Fibroblast of upper back skin (primary cell): ENCODE measurements at places on chromosomes 1 and 21.

GRCh38 chr1:93331412-93331811, 14.3 kb upstream of the DR1 start:
- peak; percentile 49 for DNase-seq

- no peak for DNase-seq
Measured at GRCh38 chr1:29309621-29310020, 73.3 kb downstream of the PTPRU start.

GRCh38 chr1:226937940-226938725, 2.0 kb upstream of the COQ8A start:
- no peak for DNase-seq

DNA sequence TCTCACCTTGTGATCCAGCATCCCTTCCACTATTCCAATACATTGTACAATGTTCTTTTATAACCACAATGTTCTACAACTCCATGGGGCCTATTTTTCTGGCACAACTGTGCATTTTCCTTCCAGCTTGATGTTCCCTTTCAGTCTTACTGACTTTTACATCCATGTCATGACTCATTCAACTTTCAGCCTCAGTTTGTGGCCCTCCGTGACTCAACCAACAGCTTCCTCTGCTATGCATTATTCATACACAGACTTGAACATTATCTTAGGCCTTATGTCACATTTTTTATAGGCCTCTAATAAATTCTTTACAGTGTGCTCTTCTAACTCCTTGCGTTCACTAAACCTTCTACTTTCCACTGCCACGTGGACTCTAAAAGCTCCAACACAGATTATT, 119.4 kb upstream of the PRMT6 start:
- DNase-seq = peak; percentile 98

DNA sequence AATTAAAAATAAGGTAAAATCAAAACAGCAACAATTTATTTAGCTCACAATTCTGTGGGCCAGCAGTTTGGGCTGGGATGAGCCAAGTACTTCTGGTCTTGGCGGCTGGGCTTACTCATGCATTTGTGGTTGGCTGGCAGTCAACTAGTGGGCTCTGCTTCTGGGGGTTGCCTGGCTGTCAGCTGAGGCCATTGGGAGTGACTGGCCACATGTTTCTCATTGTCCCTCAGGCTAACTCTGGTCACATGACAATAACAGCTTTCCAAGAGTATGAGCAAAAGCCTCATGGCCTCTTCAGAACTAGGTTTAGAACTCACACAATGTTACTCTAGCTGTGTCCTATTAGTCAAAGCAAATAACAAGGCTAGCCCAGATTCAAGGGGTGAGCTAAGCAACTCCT, 15.6 kb upstream of the CHIA start:
- DNase-seq = peak; percentile 52

- DNase-seq = no peak
Measured at GRCh38 chr1:233045588-233045987, 95.2 kb downstream of the NTPCR start.

GRCh38 chr1:233304489-233305102, 9.1 kb upstream of the PCNX2 start:
- peak; percentile 28 for DNase-seq

GRCh38 chr1:204578867-204579664, 62.9 kb downstream of the MDM4 start:
- DNase-seq = peak; percentile 25

DNA sequence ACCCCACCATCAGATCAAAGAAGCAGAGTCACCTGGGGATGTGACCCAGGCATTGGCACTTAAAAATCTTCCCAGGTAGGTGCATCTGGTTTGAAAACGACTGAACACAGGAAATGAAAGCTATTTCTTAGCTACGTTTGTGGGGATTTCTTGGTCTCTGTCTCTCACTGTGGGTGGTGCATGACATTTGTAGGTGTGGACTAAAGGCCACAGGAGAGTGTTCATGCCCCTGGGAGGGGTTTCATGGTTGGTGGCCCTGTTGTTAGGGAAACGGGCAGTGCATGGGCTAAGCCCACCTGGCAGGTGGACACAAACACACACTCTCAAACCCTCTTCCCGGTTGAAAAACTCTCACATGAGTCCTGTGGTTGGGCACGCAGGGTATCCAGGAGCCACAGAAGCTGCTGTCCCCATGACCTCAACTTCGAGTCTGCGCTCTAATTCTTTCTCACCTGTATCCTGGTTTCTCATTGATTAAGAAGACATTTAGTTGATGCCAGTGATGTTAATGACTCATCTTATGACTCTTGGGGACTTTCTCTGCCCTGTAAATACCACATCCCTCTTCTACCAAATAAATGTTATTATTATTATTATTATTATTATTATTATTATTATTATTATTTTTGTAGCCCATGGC, 119.4 kb downstream of the MRPS6 start:
- DNase-seq = no peak

- DNase-seq = peak; percentile 54
Measured at GRCh38 chr1:119097380-119097779, 43.1 kb downstream of the WARS2 start.

GRCh38 chr1:219676012-219676765, 63.3 kb upstream of the ZC3H11B start:
- peak; percentile 63 for DNase-seq

DNA sequence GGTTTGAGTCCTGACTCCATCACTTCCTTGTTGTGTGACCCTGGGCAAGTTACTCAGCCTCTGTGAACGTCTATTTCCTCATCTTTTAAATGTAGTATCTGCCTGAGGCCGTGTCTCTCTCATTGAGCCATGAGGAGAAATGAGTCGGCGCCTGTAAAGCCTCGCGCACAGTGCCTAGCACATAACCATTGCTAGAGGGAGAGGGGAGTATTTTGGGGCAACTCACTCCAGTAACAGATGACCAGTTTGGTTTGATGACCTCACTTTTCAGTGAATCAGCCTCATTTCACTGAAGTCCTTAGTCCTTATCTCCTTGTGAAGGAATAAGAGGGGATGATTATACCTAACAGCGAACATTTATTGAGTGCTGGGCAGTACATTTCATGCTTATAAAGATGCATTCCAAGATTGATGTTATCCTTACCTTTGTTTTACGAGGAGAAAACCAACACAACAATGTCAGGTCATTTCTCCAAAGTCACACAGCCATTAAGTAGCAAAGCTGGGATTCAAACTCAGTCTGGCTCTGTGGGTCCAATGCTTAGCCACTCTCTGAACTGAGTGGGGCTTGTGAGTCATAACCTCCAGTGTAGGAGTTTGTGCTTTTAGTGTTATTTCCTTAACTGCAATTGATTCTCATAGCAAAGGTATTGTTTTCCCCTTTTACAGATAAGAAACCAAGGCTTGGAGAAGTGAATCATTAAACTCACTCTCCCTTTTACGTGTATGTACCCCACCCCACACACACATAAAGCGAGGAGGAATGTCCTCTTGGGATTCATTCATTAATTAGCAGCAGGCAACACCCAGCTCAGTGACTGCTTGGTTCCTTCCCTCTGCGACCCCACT, 25.9 kb downstream of the KCNC4 start:
- peak; percentile 54 for DNase-seq

GRCh38 chr1:32071758-32072621, 749 bp upstream of the TMEM39B start:
- peak; percentile 61 for DNase-seq

- DNase-seq = no peak
Measured at GRCh38 chr1:160522136-160522535, 919 bp downstream of the SLAMF6 start.

GRCh38 chr1:88265606-88266005, 418.5 kb upstream of the PKN2 start:
- DNase-seq = no peak

GRCh38 chr1:14974361-14974760, 179.2 kb upstream of the TMEM51 start:
- DNase-seq = no peak

- no peak for DNase-seq
Measured at GRCh38 chr1:167762061-167762746, 40.4 kb downstream of the MPZL1 start.

- no peak for DNase-seq
Measured at GRCh38 chr1:233459470-233459945, 132.0 kb downstream of the MAP3K21 start.

DNA sequence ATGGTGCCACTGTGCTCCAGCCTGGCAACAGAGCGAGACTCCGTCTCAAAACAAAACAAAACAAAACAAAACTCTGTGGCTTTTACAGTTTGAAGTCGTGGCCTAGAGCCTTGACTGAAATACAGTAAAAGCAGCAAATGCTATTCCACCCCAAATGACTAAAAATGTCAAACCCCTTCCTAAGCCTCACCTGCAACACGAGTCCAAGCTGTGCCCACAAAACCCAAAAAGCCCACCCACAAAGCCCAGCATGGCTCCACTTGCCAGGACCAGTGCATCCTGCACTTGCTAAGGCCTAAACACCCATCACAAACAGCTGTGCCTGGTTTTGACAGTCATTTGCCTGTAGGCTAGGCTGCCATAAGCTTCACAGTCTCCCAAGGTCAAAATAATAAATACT, 21.3 kb downstream of the VAV3 start:
- DNase-seq = no peak

DNA sequence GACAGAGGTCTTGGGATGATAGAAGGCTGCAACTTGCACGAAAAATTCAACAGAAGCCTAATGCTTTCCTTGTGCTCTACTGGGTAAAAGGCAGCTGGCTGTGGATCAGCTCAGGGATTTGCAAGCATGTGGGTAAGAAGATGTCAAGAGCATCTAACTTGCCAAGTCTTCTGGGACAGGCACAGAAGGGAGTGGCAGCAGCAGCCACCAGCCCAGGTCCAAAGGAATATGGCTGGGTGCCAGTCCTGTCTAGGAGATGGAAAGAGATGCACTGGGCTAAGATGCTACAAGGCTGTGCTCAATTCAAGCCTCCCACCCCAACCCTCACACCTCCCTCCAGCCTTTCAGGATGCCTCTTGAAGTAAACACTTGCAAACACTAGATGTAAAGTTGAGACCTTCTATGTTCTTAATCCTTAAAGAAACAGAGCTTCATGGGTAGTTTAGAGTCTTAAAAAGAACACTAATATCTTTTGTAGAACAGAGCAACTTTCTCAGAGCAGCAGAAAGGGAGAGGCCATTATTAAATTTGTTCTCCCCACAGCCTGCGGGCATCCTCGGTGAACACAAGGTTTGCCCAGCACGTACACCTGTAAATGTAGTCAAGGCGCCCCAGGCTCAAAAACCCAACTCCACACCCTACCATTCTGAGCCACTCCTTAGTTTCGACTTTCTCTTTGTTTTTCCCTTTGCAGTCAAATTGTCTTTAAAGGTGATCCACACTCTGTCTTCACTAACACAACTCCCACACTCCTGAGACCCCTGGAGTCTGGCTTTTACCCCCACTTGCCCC, 64.6 kb upstream of the BCAR3 start:
- DNase-seq = no peak

DNA sequence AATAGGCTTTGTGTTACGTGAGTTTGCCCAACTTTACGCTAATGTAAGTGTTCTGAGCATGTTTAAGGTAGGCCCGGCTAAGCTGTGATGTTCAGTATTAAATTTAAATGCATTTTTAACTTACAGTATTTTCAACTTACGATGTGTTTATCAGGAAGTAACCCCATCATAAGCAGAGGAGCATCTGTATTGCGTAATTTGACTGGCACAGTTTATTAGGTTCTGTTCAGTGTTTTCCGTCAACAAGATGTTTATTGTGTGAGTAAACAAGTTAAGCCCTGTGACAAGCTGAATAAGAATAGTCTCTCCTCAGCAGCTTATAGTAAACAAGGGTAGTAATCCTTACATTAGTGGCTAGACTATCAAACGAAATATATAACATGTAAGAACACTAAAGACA, 27.2 kb upstream of the SHISA4 start:
- no peak for DNase-seq

GRCh38 chr21:33682992-33683627, 40.8 kb downstream of the ITSN1 start:
- peak; percentile 96 for DNase-seq

- DNase-seq = peak; percentile 51
Measured at GRCh38 chr1:48526008-48526710, 54.2 kb upstream of the SPATA6 start.

DNA sequence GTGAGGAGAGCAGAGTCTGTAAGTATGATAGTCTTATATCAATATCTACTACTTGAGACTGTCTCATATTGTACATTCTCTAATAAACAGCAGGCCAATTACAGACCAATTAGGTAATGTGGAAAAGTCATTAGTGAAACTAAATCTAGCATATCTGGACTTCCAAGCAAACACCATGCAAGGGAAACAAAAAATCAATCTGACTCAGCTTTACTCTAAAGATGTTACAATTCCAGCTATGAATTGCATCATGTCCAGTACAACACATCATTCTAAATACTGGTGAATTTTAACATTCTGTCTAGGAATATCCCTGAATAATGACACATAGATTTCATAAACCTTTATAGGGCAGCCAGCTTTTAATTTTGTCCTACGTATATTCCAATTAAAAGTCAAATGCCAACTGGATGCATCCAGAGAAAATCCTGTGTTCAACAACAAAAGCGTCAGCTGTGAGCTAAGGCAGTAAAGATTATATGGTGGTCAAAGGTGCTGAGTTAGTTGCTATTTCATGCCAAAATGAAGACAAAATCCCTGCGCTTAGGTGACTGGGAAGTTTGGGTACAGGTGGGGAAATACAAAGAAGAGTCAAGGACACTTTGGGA, 159.3 kb downstream of the TTLL7 start:
- peak; percentile 74 for DNase-seq

GRCh38 chr1:59595774-59596173, 219.0 kb upstream of the HOOK1 start:
- peak; percentile 60 for DNase-seq

GRCh38 chr1:183571678-183572268, 18.5 kb downstream of the NCF2 start:
- DNase-seq = no peak

- DNase-seq = no peak
Measured at GRCh38 chr1:192939440-192939839, 119.7 kb downstream of the UCHL5 start.

DNA sequence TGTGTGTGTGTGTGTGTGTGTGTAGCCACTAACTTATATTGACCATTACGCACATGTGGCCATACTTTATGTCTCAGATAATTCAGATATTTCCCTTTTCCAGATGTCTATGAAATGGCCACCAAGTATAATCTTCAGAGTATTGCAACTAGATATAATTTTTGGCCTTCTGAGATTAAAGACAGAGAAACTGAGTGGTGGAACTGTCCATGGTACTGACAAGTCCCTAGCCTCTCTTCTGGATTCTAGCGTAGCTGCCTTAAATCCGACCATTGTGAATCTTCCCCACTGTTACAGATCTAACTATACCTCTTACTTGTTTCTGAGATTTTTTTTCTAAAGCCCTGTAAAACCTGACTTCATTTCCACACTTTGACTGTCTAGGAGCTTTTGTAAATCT, 100.0 kb upstream of the SERTAD4 start:
- peak; percentile 51 for DNase-seq

- DNase-seq = no peak
Measured at GRCh38 chr1:31510853-31511789, 65.2 kb upstream of the TINAGL1 start.

DNA sequence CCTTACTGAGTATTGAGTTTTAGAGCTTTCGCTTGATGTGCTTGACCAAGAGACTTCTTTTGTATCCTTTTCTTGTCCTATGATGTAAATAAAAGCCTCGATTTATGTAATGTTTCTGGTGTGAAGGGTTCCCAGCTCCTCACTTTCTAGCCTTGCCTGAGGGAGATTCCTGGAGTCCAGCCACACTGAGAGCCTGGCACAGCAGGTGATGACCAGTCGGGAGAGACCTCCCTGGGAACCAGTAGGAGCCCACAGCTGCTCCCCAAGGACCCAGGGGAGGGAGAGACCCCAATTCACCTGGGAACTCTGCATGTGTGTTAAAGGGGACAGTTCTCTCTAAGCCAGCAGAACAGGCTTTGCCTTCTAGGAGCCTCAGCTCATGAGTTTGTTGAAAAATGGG, 8.9 kb downstream of the C1orf115 start:
- no peak for DNase-seq
